ENCODE measurements at places on chromosomes 2 and 18. TPM values are rescaled to one million over a fixed set of nuclear protein-coding genes. Genes with fewer than 3 reads are reported as not detected.

Gene RGPD3
- 0.14 TPM for total RNA-seq

DNA sequence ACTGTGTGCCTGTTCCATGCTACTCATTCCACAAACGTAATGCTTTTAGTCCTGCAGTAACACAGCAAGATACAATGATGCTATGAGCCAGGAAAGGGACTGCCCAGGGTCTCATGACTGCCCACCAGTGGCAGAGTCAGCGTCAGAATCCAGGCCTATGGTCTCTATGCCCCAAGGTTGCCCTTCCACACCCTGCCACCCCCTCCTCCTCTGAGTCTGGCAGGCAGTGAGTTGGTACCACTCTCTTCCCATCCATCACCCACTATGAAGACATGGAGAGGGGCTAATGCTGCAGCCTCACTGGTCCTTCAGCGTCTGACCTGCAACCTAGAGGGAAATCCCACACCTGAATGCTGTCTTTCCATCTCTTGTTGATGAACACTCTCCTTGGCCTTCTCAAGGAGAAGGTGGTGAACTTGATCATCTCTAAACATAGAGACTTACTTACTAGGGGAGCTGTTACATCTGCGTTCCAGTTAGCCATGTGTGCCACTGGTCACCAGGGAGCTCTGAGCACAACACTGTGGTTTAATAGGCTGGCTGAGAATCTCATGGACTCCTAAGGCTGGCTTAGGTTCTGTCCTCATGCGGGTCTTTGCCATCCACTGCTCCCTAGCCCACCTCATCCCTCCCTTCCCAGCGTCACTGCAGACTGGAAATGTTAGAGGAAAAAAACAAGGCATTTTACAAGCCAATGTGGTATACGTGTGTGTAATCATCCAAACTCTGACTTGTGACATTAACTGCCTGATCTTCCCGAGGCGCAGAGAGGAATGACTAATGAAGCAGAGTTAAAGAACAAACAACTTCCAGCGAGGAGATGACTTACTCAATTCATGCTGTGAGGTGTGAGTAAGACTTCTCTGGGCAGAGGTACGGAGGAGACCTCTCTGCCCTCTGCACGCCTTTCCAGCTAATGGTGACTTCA, 28.8 kb downstream of the STEAP3 start:
- no peaks in the 10 kb centered on the region for H3K4me1 ChIP-seq
- H3K27me3 ChIP-seq, result no peaks in the 10 kb centered on the region
- H3K27ac ChIP-seq, result no peak overlapping the region
- H3K36me3 ChIP-seq, result no peaks in the 10 kb centered on the region
- H3K4me3 ChIP-seq, result no peak overlapping the region

GRCh38 chr2:121828281-121828731, 72.9 kb downstream of the TSN start:
- H3K4me1 ChIP-seq, result no peaks in the 10 kb centered on the region
- no peaks in the 10 kb centered on the region for H3K36me3 ChIP-seq
- peaks cover 8% of the 10 kb centered on the region for H3K27me3 ChIP-seq
- no peak for DNase-seq
- H3K4me3 ChIP-seq, result no peak overlapping the region
- no peak overlapping the region for H3K27ac ChIP-seq

DNA sequence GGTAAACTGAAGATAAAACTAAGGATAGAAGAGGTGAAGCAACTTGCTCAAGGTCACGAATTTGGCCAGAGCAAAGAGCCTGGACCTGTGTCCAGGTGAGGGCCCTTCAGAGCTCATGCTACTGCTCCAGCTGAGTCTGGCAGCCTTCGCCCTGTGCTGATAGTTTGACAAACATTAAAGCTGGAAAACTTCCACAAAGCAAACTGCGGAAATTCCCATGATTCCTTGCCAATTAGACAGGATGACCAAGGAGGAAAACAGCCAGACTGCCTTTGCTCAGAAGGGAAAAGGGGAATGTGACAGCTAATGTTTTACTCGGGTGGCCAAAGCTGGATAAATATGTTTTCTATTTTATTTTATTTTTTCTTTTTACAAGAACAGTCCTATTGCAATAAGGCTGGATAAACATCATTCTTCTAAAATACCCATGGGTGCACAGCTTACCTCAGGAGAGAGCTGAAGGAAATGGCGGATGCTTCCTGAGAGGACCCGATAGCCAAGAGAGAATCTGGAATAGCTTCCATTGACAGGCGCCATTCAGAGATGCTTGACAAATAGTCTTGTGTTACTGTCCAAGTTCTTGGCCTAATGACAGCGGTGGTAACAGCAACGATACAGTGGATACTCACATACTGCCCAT, 5.3 kb upstream of the CTAGE1 start:
- no peaks in the 10 kb centered on the region for H3K4me1 ChIP-seq
- H3K27ac ChIP-seq, result no peak overlapping the region
- H3K4me3 ChIP-seq, result no peak overlapping the region
- DNase-seq, result no peak
- no peaks in the 10 kb centered on the region for H3K36me3 ChIP-seq
- no peaks in the 10 kb centered on the region for H3K27me3 ChIP-seq

Gene GLI2
- 1.9 TPM for total RNA-seq

GRCh38 chr2:62304429-62305417, 108.8 kb downstream of the B3GNT2 start:
- H3K4me3 ChIP-seq, result peak overlapping the region; percentile 80
- H3K27me3 ChIP-seq, result no peaks in the 10 kb centered on the region
- DNase-seq, result peak; percentile 63
- peaks cover 78% of the 10 kb centered on the region for H3K4me1 ChIP-seq
- H3K27ac ChIP-seq, result peak overlapping the region; percentile 99

- H3K4me3 ChIP-seq, result no peak overlapping the region
- no peaks in the 10 kb centered on the region for H3K27me3 ChIP-seq
- DNase-seq, result no peak
Measured at GRCh38 chr2:168566974-168567665, 111.0 kb downstream of the CERS6 start.

All from activated naive CD8-positive, alpha-beta T cell treated with anti-CD3 and anti-CD28 coated beads, Interleukin-2, amount 10 ng/mL, durations not matched to agents 7 days and 5 days (primary cell).